ENCODE measurements at places on chromosomes 11 and 22. TPM values are rescaled to one million over a fixed set of nuclear protein-coding genes. Genes with fewer than 3 reads are reported as not detected.

DNA sequence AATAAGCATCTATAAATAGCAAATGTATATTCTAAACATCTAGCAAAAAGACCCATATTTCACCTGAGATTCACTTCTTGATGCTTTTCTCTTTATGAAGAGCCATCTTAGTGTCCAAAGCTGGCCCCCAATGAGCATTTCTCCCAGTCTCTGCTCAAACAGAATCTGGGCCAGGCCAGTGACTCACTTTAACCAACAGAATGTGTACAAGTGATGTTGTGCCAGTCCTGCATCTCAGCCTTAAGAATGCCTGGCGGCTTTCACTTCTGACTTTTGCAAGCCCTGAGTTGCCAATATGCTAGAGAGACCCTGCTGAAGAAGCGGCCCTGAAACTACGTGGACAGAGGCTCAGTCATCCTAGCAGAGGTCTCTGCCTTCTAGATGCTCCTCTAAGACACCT, 6.9 kb upstream of the COPB1 start:
- H3K4me3 ChIP-seq = no peak overlapping the region
- no peak for DNase-seq
- H3K27ac ChIP-seq = peak overlapping the region; percentile 53
- H3K4me1 ChIP-seq = peaks cover 17% of the 10 kb centered on the region
- H3K36me3 ChIP-seq = peaks cover 50% of the 10 kb centered on the region
- H3K27me3 ChIP-seq = no peaks in the 10 kb centered on the region

GRCh38 chr22:46974631-46975585, 212.5 kb downstream of the TBC1D22A start:
- H3K4me1 ChIP-seq = peaks cover 8% of the 10 kb centered on the region
- H3K27ac ChIP-seq = no peak overlapping the region
- H3K4me3 ChIP-seq = no peak overlapping the region

DNA sequence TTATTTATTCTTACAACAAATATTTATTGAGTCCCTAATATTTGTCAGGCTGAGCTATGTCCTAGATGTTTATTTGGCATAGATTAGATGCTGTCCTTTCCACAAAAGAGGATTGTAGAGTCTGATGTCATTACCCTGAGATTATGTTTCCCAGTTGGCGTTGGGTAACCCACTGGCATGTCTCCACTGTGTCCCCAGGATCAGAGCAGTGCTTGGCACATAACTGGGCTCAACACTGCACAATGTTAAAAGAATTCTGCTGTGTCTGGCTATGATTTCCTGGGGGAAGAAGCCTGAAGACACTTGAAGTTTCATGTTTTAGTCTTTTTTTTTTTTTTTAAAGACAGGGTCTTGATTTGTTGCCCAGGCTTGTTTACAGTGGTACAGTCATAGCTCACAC, 4.0 kb downstream of the RCN1 start:
- H3K27me3 ChIP-seq = no peaks in the 10 kb centered on the region
- no peak overlapping the region for H3K4me3 ChIP-seq
- peaks cover 43% of the 10 kb centered on the region for H3K4me1 ChIP-seq
- no peak overlapping the region for H3K27ac ChIP-seq
- peaks cover 42% of the 10 kb centered on the region for H3K36me3 ChIP-seq
- no peak for DNase-seq

GRCh38 chr22:50329236-50329635, 2.4 kb upstream of the DENND6B start:
- no peaks in the 10 kb centered on the region for H3K36me3 ChIP-seq
- DNase-seq = no peak
- peaks cover 23% of the 10 kb centered on the region for H3K27me3 ChIP-seq
- H3K27ac ChIP-seq = no peak overlapping the region
- H3K4me1 ChIP-seq = peaks cover 7% of the 10 kb centered on the region

DNA sequence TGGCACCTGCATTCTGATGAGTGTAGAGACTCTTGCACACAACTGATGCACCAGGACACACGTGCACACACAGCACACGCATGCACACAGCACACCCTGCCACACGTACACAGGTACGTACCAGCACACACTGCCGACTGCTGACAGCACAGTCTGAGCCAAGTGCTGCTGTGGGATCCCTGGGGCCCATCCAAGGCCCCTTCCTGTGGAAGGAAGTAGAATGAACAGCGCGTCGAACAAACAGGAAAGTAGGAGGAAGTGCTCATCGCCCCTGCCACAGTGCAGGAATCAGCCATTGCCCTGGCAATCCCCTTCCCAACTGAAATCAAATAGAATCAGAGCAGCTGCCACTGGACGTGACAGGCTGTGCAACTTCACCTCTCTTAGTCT, 57.9 kb downstream of the CD82 start:
- H3K27ac ChIP-seq = peak overlapping the region; percentile 64
- no peaks in the 10 kb centered on the region for H3K27me3 ChIP-seq
- peaks cover 27% of the 10 kb centered on the region for H3K36me3 ChIP-seq
- peaks cover 28% of the 10 kb centered on the region for H3K4me1 ChIP-seq

DNA sequence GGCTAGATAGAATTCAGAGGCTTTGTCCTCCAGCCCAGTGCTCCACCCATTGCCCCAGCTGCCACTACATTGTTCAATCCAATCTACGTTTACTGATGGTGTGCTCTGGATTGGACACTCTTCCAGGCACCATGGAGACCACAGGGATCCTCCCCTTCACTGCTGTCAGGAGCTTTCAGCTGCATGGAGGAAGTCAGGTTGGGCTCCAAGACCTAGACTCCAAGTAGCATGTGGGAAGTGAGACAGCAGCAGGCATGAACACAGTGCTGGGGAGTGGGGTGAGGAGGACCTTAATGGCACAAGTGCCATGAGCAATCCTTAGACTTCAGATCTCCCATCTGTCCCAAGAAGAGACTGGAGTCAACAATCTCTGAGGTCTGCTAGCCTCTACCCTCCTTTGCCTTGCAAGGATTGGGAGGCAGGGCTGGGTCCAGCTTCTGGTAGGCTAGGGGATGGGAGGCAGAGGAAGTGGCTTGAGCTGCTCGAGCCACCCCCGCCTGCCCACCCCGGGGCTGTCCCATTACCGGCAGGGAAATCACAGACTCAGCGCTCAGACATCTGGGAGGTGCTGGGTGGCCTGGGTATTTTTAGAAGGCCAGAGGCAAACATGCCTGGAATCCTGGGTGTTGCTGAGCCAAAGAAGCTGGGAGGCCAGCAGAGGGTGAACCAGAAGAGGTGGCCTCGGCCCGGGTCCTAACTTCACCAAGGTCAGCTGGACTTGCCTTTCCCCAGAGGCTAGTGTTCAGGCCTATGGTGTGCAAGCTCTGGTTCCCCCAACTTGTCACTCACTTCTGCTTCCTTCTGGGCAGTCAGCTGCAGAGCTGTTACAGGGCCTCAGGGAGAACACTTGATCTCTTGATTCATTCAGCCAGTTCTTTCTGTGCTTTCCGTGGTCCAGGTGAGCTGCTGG, 15.2 kb upstream of the FCHSD2 start:
- DNase-seq = no peak
- H3K4me3 ChIP-seq = no peak overlapping the region
- no peak overlapping the region for H3K27ac ChIP-seq
- no peaks in the 10 kb centered on the region for H3K36me3 ChIP-seq
- H3K27me3 ChIP-seq = no peaks in the 10 kb centered on the region

DNA sequence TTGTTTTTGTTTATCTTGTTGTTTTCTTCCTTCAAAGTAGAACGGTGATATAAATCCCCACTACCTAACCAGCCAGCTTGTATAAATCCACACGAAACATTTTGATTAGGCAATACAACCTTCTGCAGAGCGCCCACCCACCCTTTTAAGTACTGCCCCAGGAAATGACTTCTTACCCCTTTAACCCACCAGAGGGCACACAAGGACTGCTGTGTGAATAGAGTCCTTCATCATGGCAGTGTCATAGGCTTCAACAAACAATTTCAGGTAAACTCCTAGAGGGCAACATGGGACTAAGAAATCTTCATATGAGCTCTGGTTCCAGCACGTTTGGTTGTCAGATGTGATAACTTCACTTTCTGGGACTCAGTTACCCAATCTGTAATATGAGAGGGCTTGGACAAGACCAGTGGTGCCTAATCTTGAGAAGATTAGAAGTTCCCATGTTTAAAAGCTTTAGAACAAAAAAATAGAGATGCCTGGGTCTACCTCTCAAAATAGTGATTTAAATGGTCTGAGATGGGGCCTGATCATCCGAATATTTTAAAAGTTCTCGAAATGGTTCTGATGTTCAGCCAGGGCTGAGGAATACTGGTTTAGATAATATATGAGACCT, 56.1 kb downstream of the PIWIL4 start:
- H3K4me1 ChIP-seq = no peaks in the 10 kb centered on the region
- H3K27me3 ChIP-seq = peaks cover 7% of the 10 kb centered on the region
- H3K36me3 ChIP-seq = no peaks in the 10 kb centered on the region
- H3K4me3 ChIP-seq = no peak overlapping the region
- peak; percentile 27 for DNase-seq

- peaks cover 17% of the 10 kb centered on the region for H3K36me3 ChIP-seq
- H3K4me1 ChIP-seq = no peaks in the 10 kb centered on the region
- H3K27ac ChIP-seq = no peak overlapping the region
- no peak overlapping the region for H3K4me3 ChIP-seq
- H3K27me3 ChIP-seq = no peaks in the 10 kb centered on the region
- DNase-seq = no peak
Measured at GRCh38 chr11:108938604-108939003, 273.7 kb downstream of the DDX10 start.

- no peak overlapping the region for H3K27ac ChIP-seq
- DNase-seq = no peak
- no peak overlapping the region for H3K4me3 ChIP-seq
- no peaks in the 10 kb centered on the region for H3K36me3 ChIP-seq
- H3K4me1 ChIP-seq = no peaks in the 10 kb centered on the region
Measured at GRCh38 chr11:33375236-33375635, 118.1 kb downstream of the HIPK3 start.

- peaks cover 1% of the 10 kb centered on the region for H3K27me3 ChIP-seq
- no peaks in the 10 kb centered on the region for H3K36me3 ChIP-seq
- DNase-seq = no peak
- no peak overlapping the region for H3K4me3 ChIP-seq
Measured at GRCh38 chr11:2779499-2779980, 79.7 kb upstream of the KCNQ1OT1 start.

DNA sequence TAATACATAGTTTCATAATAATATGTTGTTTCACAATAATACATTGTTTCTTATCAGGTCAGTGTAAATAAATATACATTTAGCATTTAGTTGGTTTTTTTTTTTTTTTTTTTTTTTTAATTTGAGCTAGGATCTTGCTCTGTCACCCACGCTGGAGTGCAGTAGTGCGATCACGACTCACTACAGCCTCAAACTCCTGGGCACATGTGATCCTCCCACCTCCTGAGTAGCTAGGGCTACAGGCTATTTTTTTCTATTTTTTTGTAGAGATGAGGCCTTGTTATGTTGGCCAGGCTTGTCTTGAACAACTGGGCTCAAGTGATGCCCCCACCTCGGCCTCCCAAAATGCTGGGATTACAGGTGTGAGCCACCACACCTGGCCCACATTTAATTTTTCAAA, 43.5 kb downstream of the MIAT start:
- H3K36me3 ChIP-seq = peaks cover 39% of the 10 kb centered on the region
- no peak overlapping the region for H3K4me3 ChIP-seq
- DNase-seq = no peak
- no peak overlapping the region for H3K27ac ChIP-seq

Gene TNNT3
- 0.70 TPM for total RNA-seq

Gene SSTR3
- total RNA-seq = 2.3 TPM

Gene TAGLN
- 4.6 TPM for total RNA-seq

Gene DNAJC24
- 15.8 TPM for total RNA-seq

Gene TRIM64C
- not detected for total RNA-seq

Gene OR52L1
- not detected for total RNA-seq

Gene RBMXL2
- not detected for total RNA-seq

Gene SNX15
- total RNA-seq = 30.9 TPM

Data from activated T-helper 1 cell treated with anti-CD3 and anti-CD28 coated beads, Interleukin-12 subunit alpha, Interleukin-12 subunit beta, Interleukin-2, Interleukin-4 antibody, amounts not matched to agents 30 ng/mL and 10 ng/mL and 1 ng/mL, durations not matched to agents 14 hours and 24 hours and 36 hours (primary cell).